Activated CD8-positive, alpha-beta memory T cell treated with anti-CD3 and anti-CD28 coated beads, Interleukin-2, amount 50 U/mL, for 48 hours (primary cell): ENCODE measurements at places on chromosomes 2 and 18.

GRCh38 chr18:10457767-10458166 is 3.3 kb downstream of the APCDD1 start:
- DNase-seq, result no peak

- DNase-seq, result no peak
These were observed 680.2 kb downstream of the NYAP2 start for GRCh38 chr2:226079671-226080181.

DNA sequence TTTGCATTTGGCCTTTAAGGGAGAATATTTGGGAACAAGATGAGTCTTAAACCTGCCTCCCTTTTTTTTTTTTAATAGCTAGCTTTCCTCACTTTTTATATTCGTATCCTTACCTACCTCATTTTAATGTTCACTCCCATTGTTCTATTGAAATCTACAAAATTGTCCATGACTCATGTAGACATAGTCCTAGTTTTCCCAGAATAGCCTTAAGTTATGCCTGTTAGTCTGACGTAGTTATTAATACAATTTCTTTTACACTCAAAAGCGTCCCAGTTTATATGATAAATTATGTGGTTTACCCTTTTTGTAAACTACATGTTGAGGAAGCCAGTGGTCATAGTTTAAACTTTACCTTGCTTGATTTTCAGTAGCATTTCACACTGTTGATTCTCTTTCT is 73.4 kb downstream of the UBR3 start:
- no peak for DNase-seq

DNA sequence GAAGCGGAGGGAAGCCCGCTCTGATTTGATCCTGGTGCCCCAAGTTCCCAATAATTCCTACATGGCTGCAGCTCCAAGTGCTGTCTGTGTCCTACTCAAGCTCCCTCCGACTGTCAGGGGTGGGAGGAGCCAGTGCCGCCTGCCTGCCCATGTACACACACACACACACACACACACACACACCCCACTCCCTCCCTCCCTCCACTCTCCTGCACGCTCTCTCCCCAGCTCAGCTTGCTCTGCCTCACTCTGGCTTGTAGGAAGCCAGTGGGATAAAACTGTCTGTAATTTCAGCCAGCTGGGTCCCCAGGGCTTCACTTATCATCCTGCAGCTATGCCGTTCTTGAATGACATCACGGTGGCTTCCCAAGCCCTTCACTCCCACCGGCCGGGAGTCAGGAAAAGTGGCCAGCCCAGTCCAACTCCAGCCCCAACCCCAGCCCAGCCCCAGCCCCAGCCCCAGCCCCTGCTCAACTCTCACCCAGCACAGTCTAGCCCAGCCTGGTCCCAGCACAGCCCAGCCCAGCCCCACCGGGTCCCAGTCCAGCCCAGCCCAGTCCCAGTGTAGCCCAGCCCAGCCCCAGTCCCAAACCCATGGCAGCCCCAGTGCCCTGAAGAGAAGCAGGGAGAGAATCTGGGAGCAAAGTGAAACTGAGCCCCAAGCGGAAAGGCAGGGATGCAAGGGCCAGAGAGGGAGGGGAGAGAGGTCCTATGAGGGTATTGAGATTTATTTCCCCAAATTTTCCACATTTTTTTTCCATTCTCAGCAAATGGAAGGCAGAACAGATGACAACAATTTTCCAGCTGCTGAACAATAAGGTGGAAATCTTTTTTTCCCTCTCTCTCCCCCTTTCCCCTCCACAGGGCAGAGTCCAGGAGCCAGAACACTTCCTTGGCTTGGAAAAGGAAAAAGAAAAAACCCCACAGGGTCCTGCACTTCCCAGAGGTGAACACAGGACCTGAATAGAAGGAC is 144.0 kb downstream of the TNS1 start:
- DNase-seq, result no peak
